ENCODE measurements at places on chromosomes 12 and 14. TPM values are rescaled to one million over a fixed set of nuclear protein-coding genes. Genes with fewer than 3 reads are reported as not detected.

The BCL11B gene
- 5.7 TPM for total RNA-seq

The MIP gene
- total RNA-seq, result not detected

The HCAR3 gene
- total RNA-seq, result 2.6 TPM

The SRRM4 gene
- 0.31 TPM for total RNA-seq

The P2RX2 gene
- total RNA-seq, result not detected

The CPNE6 gene
- not detected for total RNA-seq

- no peak for DNase-seq
These were observed 394.5 kb upstream of the GARIN6 start for GRCh38 chr12:99253068-99253467.

DNA sequence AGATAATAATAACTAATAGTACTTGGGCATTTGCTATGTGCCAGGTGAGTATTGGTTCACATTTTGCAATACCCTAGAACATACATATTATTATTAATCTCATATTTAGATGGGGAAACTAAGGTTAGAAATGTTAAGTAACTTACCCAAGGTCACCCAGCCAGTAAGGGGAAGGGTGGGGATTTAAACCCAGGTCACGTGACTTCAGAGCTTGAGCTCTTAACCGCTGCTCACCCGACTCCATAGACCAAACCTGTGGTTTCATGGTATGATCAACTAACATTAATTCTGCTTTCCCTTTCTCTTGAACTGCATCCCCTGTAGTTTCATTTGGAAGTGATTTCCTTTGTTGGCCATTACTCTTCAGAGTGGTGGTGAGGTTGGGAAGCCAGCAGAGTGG is 242.3 kb downstream of the NRXN3 start:
- DNase-seq, result no peak

- DNase-seq, result peak; percentile 46
These were observed 48.8 kb downstream of the LRCOL1 start for GRCh38 chr12:132561427-132562156.

DNA sequence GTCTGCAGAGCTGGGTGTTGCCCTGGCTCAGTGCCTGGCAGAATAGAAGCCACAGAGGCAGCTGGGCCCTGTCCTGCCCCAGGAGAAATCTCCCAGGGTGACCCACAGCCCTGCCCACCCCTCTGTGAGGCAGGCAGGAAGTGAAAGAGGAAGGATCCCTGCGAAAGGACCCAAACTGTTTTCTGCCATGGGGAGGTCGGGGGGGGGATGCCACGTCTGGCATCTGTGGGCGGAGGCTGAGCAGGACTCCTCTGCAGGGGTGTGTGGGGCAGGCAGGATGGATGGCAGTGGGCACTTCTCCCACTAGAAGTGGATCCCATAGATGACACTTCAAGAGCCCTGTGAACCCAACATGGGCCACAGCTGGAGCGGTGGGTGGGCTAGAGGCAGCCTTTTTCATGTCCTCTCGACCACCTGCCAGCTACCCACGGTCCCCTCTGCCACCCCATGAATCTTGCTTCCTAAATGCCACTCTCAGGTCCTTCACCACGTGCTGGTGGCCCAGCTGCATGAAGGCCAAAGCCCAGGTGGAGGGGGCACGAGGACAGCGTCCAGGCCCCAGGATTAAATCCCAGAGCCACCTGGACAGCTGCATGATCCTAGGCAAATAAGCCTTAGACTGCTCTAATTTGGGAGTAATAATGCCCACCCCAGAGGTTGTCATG is 3.6 kb downstream of the PAPLN start:
- no peak for DNase-seq

DNA sequence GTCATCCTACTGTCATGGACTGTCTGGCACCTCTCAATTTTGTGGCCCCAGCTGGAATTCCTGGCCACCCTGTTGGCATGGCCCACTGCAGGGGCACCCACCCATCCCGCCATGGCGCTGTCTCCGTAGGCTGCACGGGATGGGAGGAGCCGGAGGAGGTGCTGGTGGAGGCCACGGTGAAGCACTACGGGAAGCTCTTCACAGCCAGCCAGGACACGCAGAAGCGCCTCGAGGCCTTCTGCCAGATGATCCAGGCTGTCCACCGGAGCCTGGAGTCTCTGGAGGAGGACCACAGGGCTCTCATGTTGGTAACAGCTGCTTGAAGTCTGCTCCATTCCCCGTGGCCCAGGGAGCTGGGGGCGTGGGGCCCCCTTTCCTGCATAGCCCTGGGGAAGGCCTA is 3.9 kb downstream of the CCDC197 start:
- DNase-seq, result peak; percentile 67

DNA sequence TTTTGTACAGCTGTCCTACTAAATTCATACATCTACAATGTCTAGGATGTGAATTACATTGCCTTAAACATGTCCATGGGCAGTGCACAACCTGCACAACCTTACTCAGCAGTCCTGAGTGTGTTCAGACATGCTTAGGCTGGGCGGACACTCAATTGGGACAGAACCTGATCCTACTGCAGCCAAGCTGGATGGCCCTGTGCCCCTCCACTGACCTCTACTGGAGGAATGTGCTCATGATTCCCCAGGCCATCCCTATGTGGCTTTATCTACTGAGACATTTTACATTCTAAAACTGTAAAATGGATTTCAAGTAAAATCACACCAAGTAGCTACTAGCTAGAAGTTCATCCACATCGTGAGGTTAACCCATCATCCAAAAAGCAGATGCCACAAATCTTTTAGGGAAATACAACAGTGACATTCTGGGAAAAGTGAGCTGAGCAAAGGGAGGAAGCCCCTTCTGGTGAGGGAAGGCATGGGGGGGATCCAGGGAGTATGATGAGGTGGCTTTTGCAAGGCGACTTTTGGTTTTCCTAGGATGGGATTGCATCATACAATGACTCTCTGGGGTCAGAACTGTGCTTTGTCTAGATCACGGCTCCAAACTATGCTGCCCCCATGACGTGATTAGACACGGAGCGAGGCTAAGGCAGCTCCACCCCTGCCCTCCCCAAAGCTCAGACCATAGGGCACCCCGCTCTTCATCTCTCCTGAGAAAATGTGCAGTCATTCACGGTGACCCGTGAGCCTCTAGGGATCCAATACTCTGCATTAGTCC is 911.7 kb upstream of the TMEM132C start:
- no peak for DNase-seq

- DNase-seq, result peak; percentile 26
These were observed 413.2 kb downstream of the DPF3 start for GRCh38 chr14:72480464-72481243.

DNA sequence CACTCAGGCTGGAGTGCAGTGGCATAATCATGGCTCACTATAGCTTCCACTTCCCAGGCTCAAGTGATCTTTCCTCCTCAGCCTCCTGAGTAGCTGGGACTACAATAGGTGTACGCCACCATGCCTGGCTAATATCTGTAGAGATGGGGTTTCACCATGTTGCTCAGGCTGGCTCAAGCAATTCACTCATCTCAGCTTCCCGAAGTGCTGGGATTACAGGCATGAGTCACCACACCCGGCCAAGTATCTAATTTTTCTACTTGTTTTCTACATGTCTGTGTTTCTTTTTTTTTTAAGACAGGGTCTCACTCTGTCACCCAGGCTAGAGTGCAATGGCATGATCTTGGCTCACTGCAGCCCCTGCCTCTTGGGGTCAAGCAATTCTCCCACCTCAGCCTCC is 119.7 kb upstream of the MED13L start:
- DNase-seq, result no peak

DNA sequence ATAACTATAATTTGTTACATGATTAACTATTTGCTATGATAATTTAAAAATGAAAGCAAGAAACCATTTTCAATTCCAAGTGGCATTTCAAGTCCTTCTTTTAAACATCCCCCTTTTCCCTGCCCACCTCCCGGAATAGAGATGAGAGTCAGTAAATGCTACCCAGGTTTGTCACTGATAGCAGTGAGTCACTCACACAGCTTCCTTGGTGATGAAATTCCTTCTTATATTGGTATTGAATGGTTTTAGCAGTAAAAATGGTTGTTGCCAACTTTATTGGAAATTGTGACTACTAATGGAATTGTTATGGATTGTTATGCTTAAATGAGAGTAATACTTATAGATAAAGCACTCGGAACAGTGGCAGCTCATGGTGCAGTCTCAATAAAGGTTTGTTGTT is 90.5 kb downstream of the PPM1A start:
- no peak for DNase-seq

DNA sequence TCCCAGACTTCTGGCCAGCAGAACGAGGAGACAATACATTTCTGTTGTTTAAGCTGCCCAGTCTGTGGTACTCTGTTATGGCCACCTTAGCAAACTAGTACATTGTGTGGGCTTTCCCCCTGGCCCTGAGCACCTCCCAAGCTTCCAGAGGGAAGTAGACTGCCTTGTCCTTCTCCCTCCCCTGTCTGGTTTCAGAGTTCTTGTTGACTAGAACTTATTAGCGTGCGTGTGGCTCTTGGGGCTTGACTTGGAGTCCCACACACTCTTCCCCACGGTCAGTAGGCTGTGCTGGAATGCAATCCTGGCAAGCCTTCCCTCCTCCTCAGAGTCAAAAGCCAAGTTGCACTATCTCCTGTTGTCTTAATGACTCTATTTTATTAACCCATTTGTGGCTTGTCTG is 27.7 kb downstream of the FBLN5 start:
- no peak for DNase-seq

GRCh38 chr12:113930249-113930648 is 35.9 kb downstream of the RBM19 start:
- no peak for DNase-seq

Data from tongue (tissue), 3 donors.